ENCODE measurements at places on chromosomes 12 and 14.

- peak; percentile 37 for DNase-seq
Observed at GRCh38 chr14:33484264-33484663, 466.6 kb downstream of the EGLN3 start.

DNA sequence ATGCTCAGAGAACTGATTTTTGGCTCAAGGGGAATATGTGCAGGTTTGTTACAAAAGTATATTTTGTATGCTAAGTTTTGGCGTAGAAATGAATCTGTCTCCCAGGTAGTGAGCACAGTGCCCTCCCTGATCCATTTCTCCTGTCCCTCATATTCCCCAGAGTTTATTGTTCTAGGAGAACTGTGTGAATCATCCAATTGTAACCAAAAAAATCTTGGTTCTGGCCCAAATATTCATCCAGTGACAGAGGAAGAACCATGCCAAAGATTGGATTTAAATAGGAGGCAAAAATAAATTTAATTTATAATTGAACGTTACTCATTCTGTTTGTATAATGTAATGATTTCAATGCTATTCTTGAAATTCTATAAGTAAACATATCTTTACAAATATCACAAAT, 4.8 kb downstream of the CATSPERB start:
- no peak for DNase-seq

DNA sequence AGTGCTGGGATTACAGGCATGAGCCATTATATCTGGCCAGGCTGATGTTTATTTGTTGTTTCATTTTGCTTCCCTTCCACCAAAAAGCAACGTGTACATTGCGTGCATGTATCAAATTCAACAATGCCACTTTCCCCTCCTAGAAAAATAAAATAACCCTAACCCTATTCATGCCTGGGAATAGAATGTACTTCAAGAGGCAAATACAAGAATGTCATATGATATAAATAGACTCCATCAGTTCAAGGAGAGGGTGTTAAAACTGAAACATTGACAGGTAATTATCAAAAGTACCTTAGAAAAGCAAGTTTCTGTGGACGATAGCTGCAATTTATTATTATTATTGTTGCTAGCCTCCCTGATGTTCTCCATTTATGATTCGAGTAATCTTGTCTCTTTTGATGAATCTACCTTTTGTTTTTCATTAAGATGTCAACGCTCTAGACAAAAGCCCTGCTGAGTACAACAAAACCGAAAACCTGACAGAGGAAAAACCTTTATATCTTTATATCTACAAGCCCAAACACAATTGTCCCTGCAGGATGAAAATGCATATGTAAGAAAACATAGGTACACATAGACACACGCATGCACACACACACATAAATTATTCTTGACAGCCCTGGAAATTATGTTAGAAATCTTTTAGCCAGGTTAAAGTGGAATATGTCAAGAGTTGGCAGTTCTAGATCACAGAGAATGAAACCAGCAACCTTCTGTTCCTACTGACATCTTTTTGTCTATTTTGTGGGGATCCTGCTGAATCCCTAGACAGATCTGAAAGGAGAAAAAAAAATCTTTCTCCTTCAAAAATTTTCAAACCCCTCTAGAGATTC, 98.9 kb downstream of the BTG1 start:
- DNase-seq, result no peak

GRCh38 chr14:95199298-95199983, 42.1 kb upstream of the DICER1 start:
- no peak for DNase-seq

DNA sequence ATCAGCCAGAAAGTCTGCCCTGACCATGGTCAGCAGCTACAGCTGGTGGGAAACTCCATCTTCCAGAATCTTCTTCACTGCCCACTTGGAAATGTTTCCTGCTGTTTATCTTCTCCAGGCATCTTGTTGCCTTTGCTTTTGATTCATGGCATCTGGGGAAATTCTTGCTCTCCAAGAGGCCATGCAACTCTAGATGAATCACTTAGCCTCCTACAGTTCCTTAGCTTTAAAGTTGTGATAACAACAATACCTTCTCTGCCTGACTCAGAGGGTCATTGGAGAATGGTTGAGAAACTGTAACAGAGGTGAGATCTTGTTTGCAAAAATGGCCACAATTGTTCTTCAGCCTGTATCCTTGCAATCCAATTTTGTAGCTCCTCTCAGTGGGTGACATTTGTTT, 121.0 kb upstream of the VRK1 start:
- DNase-seq, result peak; percentile 8

GRCh38 chr14:65042296-65042695, 55.6 kb downstream of the FNTB start:
- DNase-seq, result no peak

DNA sequence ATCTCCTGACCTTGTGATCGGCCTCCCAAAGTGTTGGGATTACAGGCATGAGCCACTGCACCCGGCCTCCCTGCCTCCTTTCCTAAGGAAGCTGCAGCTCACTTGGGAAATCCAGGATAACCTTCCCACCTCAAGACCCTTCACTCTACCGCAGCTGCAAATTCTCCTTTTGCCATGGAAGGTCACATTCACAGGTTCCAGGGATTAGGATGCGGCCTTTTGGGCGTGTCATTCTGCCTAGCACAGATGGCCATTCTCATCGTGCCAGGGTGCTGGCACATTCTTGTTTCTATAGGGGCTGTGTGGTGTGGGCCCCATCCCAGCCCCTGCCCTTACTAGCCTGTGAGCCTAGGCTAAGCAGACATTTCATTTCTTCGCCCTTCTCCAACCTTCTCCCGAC, 219.9 kb downstream of the CHST11 start:
- no peak for DNase-seq

DNA sequence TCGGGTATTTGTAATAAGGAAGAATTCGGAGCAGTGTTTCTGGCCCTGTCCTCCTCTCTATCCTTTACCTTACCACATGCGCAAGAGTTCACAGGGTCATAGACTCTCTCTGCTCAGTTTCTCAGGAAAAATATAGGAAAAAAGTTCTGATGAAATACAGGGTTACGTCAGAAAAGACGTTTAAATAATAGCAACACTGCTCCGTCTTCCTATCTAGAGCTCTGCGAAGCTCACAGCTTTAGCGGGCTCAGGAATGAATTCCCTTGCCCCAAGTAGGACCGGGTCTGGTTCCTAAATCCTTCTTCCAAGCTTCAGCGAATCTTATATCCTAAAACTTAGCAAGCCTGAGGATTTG, 365 bp downstream of the CCDC59 start:
- no peak for DNase-seq

GRCh38 chr12:104942075-104942474, 16.0 kb downstream of the SLC41A2 start:
- no peak for DNase-seq

DNA sequence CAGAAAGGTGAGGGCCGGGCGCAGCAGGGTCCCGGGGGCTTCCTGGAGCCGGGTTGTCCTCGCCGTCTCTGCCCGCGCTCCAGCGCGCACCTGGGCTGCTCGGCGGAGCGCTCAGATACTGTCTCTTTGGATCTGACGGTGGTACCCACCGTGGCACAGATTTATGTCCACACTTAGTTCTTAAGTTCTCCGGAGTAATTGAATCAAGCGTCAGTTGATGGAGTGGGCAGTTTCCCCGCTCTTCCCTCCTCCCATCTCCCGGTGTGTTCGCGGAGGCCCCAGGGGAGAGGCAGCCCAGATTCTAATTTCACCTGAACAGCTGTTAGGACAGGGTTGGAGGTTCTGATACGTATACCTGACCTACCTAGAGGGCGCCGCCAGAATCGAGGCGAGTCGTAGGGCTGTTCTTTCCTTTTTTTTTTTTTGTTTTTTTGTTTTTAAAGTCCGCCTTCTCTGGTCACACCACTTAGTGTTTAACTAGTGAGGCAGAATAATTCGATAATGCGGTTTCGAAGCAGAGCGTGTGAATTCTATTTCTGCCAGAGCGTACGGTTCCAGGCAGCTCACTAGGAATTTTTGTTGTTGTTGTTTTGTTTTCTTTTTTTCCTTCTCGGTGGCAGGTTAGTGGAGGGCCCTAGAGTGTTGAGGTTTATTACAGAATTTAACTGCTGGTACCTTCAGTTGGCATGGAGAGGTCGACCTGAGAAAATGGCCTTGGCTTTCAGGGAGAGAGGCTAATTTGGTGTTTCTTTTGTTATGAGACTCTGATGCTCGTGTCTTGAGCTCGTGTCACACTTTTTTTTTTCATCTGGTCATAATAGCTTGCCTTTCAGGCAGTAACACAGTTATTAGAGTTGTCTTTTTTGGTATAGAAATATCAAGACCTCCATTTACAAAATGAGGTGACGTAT, 22.3 kb upstream of the GNS start:
- no peak for DNase-seq

GRCh38 chr12:131559517-131560516, 151.1 kb upstream of the SFSWAP start:
- DNase-seq, result no peak

DNA sequence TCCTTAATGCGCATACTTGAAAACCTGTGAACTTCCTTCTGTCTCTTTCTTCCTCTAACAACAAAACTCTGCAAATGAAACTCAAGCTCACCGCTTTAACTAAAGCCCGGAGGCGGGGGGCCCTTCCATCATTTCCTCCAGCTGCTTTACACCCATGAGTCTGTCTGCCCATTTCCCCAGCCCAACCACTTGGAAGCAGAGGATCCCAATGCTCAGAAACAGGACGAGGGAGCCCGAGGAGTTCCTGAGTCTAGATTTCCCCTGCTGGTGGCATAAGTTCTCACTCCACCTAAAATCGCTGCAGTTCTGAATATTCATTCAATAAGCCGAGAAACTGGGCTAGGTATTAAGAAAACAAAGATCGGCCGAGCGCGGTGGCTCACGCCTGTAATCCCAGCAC, 30.8 kb downstream of the GPR19 start:
- DNase-seq, result no peak

- DNase-seq, result no peak
Observed at GRCh38 chr12:26919216-26919555, 18.6 kb downstream of the INTS13 start.

DNA sequence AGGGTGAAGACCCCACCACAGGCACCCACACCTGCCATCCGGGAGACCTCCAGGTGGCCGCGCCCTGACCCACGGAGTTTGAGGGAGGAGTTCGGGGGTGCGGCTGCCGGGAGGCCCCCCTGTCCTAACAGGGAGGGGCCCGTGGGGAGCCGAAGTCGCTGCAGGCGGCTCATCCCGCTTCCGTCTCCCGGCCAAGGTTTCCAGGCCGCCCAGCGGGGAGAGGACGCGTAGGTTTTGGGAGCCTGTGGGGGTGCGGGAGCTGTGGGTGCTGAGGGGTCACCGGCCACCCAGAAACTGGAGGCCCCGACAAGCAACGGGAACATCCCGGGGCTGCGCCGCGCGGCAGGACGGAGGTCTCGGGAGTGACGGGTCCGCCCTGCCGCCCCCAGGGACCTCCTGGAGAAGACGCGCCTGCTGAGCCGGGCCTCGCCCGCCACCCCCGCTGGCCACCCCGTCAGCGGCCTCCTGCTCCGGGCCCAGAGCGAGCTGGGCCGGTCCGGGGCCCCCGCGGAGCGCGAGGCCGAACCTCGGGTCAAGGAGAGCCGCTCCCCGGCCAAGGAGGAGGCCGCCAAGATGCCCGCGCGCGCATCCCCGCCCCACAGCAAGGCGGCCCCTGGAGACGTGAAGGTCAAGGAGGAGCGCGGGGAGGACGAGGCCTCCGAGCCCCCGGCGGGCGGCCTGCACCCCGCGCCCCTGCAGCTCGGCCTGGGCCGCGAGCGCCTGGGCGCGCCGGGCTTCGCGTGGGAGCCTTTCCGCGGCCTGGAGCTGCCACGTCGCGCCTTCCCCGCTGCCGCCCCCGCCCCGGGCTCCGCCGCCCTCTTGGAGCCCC, 27.6 kb downstream of the LRCOL1 start:
- DNase-seq, result no peak

DNA sequence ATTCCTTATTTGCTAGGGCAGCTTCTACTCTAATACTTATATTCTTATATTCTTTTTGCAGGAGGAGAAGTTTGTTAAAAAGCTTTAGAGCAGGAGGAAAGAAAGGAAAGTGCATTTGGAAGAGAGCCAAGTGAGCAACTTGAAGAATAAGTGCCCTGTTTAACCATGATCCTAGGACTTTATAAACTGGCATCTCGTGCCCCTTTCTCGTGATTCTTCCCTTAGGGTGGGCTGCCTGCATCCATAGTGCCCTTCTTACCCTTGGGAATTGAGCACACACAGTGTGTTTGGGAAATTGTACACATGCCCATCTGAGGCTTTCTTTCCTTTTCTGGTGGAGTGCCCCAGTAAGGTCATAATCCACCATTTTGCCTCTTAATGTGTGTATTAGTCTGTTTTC, 141.9 kb downstream of the NUBPL start:
- DNase-seq, result peak; percentile 7

DNA sequence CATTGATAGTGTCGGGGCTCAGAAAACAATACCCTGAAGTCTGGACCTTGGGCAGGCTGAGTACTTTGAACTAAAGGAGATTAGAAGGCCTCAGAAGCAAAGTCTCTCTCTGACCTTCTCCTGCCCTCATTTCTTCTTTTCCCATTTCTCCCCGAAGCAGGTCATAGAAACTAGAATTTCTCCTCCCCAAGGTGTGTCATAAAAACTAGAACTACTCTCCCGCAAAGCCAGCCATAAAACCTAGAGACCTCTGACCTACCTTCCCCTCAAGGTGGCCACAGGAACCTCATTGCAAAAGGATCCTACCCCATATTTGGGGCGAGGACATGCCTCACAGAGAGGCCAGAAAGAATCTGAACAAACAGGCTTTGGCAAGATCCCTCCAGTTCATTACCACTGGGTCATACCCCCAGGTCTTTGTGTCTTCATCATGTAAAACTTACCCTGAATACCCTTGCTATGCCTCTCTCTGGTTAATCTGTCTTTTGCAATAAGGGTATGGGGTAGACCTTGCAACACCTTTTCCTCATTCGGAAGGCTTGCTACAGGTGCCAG, 64.7 kb upstream of the ZFP36L1 start:
- DNase-seq, result no peak

DNA sequence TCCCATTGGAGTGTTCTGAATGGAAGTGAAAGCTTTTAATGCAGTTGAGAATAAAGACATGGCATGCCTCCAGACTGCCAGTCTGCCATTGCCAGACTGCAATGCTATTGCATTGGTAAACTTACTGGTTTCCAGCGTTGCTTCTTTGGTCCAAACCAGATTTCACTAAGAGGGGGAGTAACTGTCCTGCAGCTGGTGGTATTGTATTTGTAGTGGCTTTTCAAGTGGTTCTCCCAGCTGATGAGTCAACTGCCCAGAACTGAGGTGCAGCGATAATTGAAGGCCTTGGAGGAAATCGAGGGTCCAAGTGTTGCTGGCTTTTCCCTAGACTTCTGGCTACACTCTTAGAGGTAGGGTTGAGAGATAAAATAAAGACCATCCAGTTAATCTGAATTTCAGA, 31.9 kb downstream of the ERG28 start:
- DNase-seq, result no peak

- no peak for DNase-seq
Observed at GRCh38 chr12:13069380-13069779, 25.2 kb downstream of the FAM234B start.

DNA sequence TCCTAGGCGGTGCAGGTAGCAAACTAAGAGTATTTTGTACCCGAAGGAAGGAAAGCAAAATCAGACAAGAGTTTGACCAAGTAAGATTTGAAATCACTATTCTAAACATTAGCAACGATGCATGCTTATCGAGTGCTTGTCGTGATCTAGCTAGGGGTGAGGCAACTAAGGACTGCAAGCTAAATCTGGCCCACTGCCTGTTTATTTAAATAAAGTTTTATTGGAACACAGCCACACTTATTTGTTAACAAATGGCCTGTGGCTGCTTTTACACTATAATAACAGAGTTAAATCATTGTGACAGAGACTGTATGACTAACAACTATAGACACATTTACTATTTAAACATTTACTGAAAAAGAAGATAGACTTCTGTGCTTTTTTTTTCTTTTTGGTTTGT, 983.6 kb downstream of the VRK1 start:
- DNase-seq, result no peak

Measured in fibroblast of pulmonary artery (primary cell).